CD4-positive, alpha-beta T cell (primary cell): ENCODE measurements at places on chromosomes 2 and 18. TPM values are rescaled to one million over a fixed set of nuclear protein-coding genes. Genes with fewer than 3 reads are reported as not detected.

- DNase-seq: no peak
Observed at GRCh38 chr2:234189230-234189629, 138.7 kb downstream of the SPP2 start.

DNA sequence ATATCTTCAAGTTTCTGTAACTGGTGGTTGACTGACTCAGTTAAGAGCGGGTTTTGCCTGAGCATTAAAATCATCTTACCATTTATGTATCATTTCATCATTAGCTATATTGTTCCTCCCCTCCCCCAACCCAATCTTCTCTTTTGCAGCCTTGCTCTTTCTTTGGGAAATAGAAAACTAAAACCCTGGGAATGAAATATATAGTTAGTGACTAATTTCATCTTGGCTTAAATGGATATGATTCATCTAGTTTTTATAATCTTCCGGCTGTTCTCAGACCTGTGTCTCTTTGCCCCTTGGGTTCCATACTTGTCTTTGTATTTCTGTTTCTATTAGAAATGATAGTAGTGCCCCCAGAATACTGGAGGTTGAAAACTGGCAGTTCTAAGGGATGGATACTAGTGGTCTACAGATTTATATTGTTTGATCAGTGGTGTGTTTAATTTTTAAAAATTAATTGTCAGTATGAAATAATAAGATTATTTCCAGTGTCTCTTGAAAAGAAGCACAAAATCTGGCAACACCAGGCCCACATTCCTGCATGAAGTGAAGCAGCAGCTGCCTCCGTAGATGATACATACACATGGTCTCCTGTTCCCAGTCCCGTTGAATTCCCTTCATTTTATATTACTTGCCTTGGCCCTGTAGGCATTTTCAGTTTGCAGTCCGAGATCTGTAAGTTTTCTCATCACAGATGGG is 44.5 kb downstream of the PHLPP1 start:
- no peak for DNase-seq

DNA sequence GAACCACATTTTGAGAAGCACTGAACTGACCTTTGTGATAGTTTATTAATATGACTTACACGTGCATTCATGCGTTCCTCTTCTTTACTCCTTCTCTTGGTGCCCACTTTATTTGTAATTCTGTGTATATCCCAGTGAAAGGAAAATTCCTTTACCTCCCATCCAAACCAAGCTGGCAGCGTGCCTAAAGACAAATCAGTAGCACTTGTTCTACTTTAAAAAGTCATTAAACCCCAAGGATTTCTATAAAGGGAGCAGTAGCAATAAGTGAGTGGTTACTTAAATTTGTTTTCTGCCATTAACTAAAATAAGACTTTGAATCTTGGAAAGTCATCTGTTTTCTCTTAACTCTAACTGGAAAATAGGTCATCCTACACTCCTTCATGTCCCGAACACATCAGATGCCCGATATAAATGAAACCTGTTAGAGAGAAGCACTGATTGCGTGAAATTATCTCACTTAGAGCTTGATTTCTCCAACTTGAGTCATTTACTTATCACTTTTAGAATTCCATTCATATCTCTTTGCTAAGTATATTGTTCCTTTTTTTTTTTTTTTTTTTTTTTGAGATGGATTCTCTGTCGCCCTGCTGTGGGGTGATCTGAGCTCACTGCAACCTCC is 10.7 kb downstream of the PIK3C3 start:
- no peak for DNase-seq

The SCN7A gene
- not detected for total RNA-seq

- no peak for DNase-seq
Observed at GRCh38 chr2:69535817-69536241, 98.6 kb upstream of the NFU1 start.

DNA sequence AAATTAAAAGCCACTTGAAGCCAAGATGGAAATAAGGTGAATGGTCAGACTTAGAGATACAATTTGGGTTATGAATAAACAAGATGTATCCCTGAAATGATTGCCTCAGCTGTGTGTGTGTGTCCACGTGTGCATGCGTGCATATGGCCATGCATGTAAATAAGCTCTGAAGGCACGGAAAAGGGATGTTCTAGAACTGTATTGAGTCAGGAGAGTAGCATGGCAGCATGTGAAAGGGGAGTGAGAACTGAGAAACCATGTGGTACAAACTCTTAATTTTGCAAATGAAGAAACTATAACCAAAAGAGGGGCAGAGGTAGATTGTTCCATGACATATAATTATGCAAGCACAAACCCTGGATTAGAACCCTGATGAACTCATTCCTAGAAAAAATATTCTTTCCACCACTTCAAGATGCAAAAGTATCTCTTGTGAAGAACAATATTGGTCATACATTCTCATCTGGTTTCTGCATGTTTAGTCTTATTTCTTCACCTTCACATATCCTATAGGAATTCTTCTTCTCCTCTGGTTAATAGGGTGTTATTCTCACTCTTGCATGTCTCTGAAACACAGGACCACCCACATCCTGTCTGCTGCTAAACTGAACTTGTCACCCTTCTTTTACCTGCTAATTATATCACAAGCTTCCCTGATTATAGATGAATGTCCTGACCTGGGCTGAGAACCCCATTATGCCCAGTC is 455.8 kb downstream of the SETBP1 start:
- no peak for DNase-seq

- DNase-seq: no peak
Observed at GRCh38 chr18:22846088-22846683, 86.9 kb upstream of the RBBP8 start.

The GALNT14 gene
- not detected for total RNA-seq

The TMEFF2 gene
- not detected for total RNA-seq

The IL18R1 gene
- 7.6 TPM for total RNA-seq

GRCh38 chr2:150675807-150676206 is 188.3 kb upstream of the RND3 start:
- no peak for DNase-seq

The PHLPP1 gene
- total RNA-seq: 6.8 TPM

DNA sequence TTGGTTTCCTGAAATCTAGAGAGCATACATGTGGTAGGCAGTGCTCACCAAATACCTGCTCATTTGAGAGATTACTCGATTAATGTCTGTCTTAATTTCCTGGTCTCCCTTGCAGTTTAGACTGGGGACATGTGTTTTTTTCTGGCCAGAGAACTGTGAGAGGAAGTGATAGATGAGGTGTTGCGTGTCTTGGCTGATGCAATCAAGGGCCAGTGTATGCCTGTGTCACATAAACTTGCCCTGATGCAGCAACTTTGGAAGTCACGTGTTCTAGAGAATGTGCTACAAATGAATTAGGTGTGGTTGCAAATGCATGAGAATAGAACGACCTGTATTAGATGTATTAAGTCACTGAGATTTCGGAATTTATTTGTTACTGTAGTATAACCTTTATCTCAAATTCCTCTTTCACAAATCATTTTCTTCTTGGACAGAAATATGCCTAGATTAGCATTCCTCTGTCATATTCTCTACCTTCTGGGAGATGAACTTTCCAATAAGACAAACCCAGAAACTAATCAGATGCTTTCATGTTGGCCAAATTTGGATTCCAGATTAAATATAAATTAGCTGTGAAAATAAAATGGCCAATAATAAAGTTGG is 9.9 kb upstream of the IL1A start:
- DNase-seq: no peak

The ACTG2 gene
- not detected for total RNA-seq

DNA sequence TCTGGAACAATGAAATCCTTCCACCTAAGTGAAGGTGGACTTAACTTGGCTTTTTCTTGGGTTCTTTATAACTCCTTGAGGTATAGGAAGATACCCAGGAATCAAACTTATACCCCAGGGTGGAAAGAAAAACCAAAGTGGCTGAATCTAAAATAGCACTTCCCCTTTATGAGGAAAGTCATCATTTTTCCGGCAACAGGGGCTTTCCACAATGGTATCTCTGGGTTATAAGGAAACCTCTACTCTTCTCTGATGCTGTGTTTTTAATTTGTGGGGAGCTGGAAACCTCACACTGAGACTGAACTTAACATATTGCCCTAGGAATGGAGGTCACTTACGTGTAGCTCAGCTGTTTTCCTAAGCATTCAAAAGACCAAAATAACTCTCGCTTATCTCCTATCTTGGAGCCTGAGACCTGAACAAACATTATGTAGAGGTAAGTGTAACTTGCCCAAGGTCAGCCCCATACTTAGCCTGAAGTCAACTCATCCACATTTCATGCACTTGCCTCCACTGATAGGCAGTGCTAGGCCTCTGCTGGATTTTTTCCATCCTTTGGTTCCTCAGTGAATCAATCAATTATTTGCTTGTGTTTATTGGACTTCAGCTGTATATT is 117.9 kb downstream of the SETBP1 start:
- no peak for DNase-seq

The PRKAG3 gene
- not detected for total RNA-seq

DNA sequence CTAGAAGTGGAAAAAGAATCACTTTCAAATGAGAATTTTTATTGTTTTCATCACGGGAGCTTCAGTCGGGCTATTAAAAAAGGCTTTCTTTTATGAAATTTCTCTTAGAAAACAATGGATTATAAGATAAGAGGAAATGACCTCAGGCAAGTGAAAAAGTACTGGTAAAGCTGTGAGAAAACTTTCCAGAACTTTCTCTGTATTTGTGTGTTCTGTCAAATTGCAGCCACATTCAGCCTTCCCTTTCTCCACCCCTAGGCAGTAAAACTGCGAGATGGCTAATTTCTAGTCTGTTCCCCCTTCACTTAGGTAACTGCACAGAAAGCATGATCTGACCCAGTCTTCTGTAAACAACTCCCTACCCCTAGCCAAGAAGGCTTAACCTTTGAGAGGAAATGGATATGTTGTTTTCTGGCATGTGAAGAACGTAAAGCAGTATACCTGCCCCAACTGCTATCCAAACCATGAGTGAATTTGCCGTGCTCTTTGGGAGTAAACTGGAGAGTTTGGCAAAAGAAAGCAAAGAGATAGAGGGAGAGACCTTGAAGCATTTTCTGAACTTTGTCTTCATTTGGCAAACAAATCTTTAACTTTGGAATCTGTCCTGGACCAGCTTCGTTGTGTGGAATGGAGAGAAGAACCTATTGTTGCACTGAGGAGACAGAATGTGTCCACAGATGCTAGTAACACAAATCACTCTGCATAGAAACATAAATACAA is 105.4 kb downstream of the ETAA1 start:
- no peak for DNase-seq

DNA sequence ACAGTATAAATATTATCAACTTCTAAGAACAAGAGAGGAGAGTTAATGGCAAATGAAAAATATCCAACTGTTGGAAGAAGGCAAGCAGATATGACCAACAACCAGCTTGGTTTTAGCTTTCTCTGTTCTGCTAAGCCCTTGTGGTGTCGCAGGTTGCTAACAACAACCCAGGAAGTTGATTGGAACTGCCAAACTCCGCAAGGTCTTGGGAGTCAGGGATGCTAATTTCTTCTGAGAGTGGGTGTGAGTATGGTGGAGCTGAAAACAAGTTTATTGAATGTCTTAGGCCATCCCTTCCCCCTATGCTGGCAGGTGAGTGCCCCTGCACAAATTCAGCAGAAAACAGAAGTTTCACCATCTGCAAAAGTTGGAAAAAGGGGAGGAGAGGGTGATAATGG is 17.5 kb downstream of the BZW1 start:
- DNase-seq: no peak

- DNase-seq: no peak
Observed at GRCh38 chr2:42848726-42849290, 56.4 kb upstream of the HAAO start.

GRCh38 chr18:43665105-43665788 is 388.0 kb upstream of the SYT4 start:
- no peak for DNase-seq

The RPL37A gene
- 4,142 TPM for total RNA-seq

GRCh38 chr2:11385847-11386246 is 41.4 kb upstream of the ROCK2 start:
- DNase-seq: no peak

- DNase-seq: no peak
Observed at GRCh38 chr18:76005632-76006208, 489.3 kb downstream of the ZNF516 start.

The TTL gene
- total RNA-seq: 10.8 TPM

DNA sequence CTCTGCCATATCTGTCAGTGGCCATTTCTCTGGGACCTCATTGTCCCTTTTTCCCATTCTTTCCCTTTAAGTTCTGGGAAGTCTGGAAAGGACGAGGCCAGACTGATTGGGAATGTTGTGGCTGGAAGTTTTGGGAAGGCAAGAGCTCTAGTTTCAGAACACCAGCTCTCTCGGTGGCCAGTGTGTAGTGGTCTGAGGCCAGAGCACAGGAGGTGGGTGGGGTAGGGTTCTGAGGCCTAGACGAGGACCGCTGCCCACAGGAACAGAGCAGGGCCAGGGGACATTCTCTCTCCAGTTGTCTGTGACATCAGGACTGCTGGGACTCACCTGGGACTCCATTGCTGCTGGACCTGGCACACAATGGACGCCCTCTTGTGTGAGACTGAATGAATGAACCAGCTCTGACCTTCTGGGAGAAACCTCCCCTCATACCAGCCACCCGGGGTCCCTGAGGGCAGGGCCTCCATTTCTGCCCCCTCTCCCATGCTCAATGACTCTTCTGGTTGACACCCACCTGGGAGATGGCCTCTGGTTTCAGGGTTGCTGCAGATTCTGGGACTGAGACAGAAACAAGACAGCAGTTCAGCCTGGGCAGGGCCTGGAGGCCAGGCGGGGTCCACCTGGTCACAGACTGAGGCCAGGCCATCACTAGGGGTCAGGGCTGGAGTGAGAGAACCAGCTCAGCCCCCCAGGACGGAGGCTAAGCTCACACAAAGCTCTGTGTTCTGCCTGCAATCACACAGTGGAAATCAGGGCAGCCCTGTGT is 8.4 kb upstream of the NPPC start:
- no peak for DNase-seq

DNA sequence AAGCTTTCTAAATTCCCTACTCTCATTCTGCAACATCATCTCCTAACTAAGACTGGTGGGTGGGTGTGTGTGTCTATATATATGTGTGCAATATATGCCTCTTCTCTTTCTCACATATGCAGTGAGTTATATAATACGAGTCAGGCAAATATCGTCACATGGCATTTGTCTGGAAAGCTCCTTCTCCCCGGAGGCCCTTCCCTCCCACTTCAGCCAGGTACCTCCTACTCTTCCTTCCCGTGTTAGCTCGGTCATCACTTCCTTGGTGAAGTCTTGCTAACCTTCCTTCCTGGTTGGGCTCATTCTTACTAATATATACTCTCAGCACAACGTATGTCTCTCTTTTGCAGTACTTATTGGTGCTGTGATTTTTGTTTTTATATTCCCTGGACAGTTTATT is 66.4 kb upstream of the NCK2 start:
- no peak for DNase-seq

The KIAA2012 gene
- total RNA-seq: not detected

DNA sequence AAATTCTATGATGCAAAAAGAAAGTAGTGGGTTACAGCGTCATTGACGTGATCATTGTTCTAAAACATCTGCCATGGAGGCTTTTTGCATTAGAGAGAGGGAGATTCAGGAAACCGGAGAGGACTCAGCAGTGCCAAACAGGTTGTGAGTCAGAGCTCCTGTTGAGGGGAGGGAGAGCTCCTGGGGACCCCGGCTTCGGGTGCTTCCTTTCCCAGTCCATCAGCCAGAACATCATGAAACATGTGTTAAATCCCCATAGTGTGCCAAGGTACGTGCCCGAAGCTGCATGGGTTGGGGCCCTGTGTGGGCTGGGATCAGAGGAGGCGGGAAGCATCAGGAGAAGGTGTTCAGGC is 791 bp upstream of the CYRIA start:
- DNase-seq: no peak

The FNDC4 gene
- total RNA-seq: not detected
